ENCODE measurements at places on chromosomes 13 and 19. TPM values are rescaled to one million over a fixed set of nuclear protein-coding genes. Genes with fewer than 3 reads are reported as not detected.
A peak's percentile ranks its signal among the peaks of the same experiment; 100 is the strongest.

DNA sequence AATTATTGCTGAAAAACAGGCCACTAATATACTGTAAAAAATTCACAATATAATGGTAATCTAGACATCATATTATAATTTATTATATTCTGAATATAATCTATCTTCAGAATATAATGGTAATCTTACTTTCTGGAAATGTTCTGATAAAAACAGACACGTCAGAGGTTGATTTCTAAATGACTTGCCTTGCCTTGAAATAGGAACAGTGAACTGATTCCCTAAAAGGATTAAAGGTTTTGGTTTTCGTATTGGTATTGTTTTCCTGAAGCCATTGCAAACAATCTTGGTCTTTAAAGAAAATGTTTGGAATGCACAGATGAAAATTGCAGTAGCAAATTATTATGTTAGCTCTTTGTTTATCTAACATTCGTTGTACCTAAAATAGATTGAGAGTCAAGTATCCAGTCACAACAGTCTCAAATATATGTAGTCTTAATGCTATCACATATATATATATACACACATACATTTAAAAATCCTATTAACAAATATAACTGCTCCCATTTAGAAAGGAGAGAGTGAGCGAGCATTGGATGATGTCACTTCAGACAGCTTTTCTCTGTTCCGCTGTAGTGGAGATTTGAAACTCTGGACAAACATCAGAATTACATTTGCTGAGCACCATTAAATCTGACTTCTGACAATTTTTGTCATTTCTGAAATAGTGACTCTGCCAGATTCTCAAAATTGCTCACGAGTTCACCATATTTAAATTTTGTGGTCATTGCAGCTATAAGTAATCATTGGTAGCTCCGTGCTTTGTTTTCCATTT is 1.7 kb downstream of the ITM2B start:
- peak; percentile 48 for DNase-seq

DNA sequence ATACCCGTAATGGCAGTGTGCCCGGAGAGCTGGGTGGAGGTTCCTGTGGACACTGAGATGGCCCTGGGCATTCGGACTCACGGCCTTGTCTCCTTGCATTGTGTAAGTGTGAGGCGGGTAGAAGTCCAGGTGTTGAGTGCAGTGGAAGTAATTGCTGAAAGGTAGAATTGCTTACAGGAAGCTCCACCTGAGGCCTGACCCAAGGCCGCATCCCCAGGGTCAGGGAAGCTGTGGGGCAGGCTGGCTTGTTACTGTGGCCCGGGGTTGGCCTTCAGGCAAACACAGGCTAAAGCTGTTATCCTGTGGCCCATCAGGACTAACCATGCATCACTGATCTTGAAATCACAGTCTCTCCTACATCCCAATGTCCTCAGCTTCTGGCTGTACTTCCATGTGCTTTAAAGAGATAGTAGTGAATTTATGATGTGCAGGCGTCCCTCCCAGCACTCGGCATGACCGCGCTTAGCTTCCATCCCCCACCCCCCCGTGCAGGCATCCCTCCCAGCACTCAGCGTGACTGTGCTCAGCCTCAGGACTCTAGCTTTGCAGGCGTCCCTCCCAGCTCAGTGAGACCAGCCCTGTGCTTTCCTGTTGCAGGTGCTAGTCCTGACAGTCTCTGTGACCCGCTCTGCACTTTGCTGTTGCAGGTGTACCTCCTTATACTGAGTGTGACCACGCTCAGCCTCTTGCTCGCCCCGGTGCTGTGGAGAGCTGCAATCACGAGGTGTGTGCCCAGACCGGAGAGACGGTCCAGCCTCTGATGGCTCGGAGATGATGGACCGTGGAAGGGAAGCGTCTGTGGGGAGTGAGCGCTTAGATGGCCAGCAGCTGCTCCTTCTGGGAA is 35.6 kb upstream of the TFDP1 start:
- no peak for DNase-seq

DNA sequence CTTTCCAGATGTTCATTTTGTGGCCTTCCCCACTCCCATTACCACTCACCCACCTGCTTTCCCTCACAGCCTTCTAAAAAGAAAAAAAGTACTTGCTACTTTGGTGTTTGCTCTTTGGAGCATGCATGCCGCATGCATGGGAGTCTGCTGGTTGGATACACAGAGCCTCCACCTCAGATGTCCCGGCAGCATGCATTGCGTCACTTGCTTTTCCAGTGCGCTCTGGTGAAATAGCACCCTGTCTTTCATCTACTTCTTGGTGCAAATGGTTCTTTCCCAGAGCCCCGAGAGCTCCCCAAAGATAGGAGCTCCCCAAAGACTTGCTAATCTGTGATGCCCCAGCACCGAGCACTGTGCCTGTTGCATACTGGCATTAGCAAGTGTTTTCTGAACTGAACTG is 333.2 kb upstream of the ZNF507 start:
- DNase-seq, result no peak

ACP7 gene
- polyA plus RNA-seq, result 0.30 TPM

DNA sequence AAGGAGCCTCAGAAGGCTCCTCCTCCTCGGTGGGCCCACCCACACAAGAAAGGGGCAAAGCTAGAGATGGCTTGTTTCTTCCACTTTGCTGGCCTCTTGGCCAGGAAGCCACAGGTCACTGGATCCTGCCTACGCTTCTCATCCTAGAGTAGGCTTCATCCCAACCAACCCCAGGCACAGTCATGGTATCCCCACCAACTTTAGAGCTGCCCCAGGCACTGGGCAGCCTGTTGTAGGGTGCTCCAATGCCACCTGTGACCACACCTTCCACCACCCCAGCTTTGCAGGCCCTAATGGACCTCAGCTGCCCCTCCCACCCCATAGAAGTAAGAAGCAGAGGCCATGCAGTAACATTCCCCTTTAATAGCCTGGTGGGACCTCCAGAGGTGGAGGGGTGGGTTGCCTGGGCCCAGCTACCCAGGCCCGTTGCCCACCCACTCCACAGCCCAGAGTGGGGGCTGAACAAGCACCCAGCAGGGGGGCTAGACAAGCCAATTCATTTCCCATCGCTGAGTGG is 522 bp upstream of the CHMP2A start:
- no peak for DNase-seq

DNA sequence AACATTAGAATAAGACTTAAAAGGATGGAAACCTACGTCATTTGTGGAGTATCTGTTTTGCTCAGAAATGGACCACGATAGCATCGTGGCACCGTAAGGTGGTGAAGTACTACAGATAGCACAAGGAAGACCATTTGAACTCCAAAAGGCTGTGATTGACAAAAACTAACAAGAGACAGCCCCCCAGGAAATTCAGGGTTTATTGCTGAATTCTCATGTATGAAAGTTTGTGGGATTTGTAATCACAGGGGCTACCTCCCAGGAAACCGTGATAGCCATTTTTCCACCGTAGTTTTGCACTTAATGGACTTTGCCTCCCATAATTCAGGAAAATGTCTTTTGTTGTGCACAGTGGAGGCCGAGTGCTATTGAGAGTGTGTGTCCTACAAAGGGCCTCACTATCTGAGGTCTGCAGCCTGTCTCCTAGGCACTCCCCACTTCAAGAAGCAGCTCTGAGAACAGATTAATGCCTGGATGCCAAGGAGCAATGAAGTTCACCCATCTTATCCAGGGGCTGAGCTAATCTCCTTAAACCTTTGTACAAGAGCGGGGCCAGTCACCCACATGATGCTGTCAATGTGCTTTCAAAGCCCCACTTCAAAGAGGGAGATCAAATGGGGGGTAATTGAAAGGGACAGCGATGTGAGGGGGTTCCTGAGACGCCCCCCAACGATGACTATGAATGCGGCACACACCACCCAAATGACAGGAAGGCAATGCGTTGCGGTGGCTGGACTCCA is 182.6 kb downstream of the COL4A1 start:
- DNase-seq, result no peak

Measured in muscle of arm (tissue), 14 donors.